NCI-H1092 (cell line): ENCODE measurements at places on chromosomes 5 and 9.

- DNase-seq = no peak
Measured at GRCh38 chr5:160646033-160646432, 206.0 kb downstream of the ATP10B start.

DNA sequence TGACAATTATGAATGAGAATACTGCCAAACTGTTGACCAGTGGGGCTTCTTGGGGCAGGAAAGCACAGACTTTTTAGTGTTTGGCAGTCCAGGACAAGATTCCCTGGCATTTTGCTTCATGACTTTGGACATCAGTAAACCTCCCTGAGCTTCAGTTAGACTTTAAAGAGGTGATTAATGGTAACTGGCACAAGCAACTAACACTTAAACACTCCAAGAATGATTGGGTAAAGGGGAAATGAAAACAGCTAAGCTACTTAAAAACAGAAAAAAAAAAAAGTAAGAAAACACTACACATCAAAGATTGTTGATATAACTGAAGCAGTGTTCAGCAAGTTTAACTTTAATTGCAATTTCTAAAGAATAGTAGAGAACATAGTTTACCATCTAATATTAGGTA, 13.4 kb downstream of the PAIP1 start:
- no peak for DNase-seq

GRCh38 chr9:112884101-112884500, 6.6 kb downstream of the SLC46A2 start:
- no peak for DNase-seq

DNA sequence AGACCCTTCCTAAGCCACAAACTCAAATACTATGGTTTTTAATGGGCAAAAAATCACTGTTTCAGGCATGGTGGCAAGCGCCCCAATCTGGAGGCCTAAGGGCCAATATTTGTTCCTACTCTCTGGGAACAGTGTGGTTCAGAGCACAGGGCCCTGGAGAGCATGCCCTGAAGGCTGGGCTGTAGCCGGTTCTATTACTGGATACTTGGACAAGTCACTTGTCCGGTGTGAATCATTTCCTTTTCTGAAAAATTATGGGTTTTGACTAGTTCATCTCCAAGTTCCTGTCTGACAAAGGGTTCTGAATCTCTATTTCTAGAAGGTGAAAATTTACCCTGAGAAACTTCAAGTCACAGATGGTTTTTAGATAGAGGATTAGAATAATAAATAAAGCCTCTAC, 75.0 kb downstream of the OTULIN start:
- no peak for DNase-seq

- no peak for DNase-seq
Measured at GRCh38 chr9:32665101-32665500, 29.6 kb upstream of the TAF1L start.

DNA sequence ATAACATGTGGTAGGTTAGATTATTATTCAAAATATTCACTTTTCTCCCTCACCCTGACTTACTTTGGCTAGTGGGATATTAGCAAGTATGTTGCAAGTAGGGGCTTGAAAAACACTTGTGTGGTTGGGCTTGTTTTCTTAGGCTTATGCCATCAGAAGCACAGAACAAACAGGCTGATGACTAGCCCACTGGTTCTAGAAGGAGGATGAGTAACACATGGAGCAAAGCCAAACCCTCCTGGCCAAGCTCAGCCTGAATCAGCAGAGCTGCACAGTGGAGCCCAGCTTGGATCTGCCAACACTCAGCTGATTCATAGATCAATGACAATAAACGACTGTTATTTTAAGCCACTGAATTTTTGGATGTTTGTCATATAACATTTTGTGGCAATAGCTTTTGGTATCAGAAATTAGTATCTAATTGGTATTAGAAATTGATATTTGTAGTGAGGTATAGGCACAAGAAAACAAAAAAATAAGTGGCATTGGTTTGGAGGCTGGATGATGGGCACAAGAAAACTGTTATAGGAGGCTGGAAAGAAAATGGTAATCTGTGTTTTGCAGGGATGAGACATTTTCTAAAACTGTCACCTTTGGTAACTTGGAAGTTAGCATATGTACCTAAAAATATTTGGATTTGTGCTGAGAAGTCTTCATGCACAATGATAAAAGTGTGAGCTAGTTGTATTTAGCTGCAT, 46.1 kb upstream of the ZBED3 start:
- DNase-seq = no peak

DNA sequence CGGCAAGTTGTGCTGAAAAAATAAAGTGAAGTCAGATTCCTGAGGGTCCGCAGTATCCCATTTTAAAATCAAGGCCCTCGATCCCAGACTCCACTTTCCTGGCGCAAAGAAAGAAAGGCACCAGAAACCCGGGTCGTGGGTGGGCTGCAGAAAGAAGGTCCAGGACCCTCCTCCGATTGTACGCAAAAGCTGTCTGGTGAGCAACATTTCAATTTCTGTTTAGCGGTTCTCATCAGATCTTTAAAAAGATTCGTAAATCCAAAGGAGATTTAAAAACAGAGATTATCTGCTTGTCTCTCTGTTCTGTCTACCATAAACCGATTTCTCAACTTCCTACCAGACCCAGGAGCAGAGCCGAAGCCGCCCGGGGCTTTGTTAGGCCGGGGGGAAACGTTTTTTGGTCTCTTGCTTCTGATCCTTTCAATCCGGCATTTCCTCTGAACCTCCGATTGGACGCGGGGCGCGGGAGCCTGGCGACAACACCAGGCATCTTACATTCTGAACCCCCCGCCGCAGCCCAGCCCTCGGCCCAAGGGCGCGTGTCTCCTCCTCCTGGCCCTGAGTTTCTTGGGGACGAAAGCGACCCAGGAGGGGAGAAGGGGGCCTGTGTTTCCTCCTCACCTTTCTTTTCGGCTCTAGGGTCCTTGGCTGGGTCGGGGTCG, 746 bp downstream of the NKX2-5 start:
- peak; percentile 0 for DNase-seq

DNA sequence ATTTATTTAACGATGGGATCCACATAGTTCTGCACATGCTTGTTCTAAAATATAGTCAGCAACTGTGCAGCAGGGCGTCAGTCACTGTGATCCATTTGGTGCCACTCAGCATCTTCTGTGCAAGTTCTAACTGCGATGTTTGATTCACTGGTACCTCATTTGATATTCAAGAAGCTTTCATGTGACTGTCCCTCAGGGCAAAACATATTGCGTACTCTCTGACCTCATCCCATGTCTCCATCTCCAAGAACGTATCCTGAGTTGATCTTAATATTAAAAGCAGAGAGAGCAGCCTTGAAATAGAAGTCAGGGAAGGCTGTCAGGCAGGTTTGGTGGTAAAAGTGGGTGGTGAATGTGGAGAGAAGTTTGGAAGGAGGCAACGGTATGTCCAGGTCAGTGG, 116.5 kb upstream of the ATP10B start:
- no peak for DNase-seq

DNA sequence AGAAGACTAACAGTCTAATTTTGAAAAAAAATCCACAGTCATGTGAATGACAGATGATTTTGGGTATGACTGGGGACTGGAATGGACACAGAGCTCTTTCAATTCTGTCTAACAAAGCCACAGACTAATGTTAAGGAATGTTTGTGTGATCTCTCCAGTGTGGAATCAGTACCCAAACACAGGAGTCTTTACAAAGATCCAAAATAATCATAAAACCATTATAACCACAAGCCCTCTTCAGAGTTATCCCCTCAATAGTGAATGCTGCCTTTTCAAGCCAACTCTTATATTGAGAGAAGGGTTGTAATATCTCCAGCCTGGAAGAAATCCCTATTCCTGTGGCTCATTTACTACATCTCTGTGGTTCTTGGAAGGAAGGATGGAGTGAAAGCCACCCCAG, 552.0 kb upstream of the CLINT1 start:
- DNase-seq = no peak

- no peak for DNase-seq
Measured at GRCh38 chr5:147887026-147887627, 8.6 kb downstream of the SCGB3A2 start.

DNA sequence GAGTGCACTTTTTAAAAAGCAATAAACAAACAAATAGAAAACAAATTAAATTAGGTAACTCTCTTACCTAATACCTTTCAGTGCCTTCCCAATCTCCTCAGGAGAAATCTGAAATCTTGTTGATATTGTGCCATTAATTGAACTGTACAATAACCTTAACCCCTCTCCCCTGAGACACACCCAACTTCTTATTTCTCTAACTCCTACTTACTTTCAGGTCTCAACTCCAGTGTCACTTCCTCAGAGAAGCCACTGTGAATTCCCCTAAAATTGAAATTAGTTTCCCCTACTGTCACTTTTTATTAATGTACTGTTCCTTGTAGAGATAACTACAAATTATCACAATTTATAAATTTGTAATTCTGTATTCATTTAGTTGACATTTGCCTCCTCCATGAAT, 295.3 kb upstream of the TNC start:
- no peak for DNase-seq

DNA sequence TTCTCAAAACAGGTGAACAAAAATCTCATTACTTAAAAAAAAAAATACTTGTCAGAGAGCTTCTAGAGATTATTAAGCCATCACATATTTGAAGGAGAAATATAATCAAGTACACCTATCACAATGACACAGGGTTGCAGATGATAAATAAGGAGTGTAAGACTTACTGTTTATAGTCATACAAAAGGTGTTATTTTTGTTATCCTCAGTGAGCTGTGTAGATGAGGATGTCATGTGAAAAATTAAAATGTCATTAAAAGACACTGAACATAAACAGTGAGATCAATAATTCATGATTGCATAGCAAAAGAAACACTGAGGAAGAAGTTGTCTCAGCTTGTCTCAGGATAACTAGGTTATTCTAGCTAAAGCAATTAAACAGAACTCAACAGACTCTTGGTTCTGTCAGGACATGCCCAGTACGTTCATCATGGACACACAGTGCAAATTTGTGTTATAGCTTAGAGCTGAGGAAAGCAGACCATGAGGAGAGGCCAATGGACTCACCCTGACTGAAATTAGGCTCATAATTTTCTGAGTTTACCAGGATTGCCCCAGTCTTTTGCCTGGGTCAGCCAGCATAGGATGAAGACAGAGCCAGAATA, 1162.6 kb upstream of the C9orf72 start:
- no peak for DNase-seq

GRCh38 chr9:249025-249424, 34.4 kb downstream of the DOCK8 start:
- DNase-seq = no peak

- DNase-seq = no peak
Measured at GRCh38 chr9:136089697-136090045, 5.4 kb downstream of the NACC2 start.

- no peak for DNase-seq
Measured at GRCh38 chr9:114184866-114185265, 29.5 kb downstream of the COL27A1 start.

DNA sequence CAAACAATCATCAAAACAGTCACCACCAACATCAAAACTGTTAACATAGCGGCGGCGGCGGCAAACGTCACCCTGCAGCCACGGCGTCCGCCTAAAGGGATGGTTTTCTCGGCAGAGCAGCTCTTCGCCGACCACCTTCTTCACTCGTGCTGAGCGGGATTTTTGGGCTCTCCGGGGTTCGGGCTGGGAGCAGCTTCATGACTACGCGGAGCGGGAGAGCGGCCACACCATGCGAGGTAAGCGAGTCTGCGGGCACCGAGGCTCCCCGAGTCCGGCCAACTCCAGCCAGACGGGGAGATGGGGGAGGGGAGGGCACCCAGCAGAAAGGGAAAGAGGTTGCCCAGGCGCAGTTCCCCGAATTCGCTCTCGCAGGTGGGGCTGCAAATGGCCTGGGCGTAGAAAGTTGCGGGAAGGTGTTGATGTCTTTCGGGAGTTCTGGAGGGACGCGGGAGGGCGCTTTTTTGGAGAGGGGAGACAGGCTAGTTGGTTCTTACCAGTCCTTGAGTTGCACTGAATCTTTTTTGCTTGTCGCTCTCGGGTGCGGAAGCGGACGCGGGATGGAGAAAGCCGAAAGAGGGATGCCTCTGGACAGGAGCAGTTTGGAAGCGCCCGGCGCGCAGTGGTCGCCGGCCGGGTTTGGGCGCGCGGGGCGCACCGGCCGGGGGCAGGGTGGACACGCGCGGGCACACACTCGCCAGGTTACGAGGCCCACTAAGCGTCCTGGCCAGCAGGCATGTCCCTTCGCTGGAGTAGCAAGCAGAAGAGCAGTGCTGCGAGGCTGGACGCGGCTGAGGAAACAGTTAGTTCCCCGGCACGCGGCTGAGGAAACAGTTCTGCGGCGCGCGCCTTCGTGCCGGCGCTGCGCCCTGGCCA, 849 bp downstream of the RORB start:
- peak; percentile 25 for DNase-seq

- DNase-seq = no peak
Measured at GRCh38 chr9:79477955-79478771, 93.6 kb upstream of the TLE4 start.

- no peak for DNase-seq
Measured at GRCh38 chr9:571066-571465, 270.4 kb upstream of the DMRT1 start.

DNA sequence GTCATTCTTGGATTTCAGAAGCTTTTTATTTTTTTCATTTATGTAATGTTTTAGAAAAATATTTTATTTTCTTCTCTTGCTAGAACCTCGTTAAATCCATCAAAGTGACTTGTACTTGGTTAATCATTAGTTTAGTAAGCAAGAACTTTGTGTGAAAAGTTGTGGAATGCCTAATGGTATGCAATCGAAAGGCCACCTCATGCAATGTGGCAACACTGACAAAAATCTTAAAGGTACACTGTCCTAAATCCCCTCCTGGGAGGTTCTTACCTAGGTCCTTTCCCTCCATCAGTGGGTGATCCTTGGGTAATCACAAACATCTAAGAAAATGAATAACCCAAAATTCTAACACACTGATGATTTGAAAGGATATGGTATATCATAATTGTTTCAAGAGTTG, 304.2 kb downstream of the DNAH5 start:
- no peak for DNase-seq

GRCh38 chr9:94478755-94479730, 75.8 kb upstream of the PCAT7 start:
- DNase-seq = no peak

- DNase-seq = peak; percentile 22
Measured at GRCh38 chr5:123671042-123671441, 159.1 kb downstream of the CSNK1G3 start.

GRCh38 chr5:176697267-176697933, 50.1 kb downstream of the TSPAN17 start:
- DNase-seq = no peak

GRCh38 chr9:102273952-102274351, 535.5 kb upstream of the GRIN3A start:
- no peak for DNase-seq

DNA sequence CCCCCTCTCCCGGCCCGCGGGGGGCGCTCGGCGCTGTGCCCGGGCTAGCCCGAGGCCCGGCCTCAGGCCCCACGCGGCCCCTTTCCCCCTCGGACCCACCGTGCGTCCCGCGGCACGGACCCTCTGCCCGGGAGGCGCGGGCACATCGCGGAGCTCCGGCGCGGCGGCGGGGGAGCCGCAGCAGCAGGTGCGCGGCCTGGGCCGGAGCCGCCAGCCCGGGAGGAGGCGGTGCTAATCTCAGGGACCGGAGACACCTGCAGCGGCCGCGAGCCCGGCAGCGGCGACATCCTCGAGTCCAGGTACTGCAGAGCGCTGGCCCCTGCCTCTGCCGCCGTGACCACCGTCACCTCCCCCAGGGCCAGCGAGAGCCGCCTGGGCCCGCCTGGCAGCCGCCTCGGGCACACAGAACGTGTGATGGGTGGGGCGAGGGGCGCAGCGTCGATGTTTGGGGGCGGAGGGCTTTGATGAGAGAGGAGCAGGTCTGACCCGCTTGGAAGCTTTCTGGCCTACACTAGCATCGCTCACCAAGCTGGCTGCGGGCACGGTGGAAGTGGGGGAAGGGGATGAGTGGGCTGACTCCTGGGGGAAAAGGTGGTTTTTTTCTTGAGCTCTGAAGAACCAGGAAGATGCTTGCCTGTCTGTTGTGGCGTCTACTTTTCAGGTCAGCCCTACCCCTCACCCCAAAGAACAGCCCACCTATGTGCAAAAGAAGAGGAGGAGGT, 524 bp downstream of the CYFIP2 start:
- peak; percentile 10 for DNase-seq
